ENCODE measurements at places on chromosomes 6 and 20.

- DNase-seq: no peak
Measured at GRCh38 chr6:12082368-12082767, 70.3 kb downstream of the HIVEP1 start.

GRCh38 chr6:121040831-121041230 lies 293.4 kb downstream of the TBC1D32 start:
- DNase-seq: no peak

- DNase-seq: no peak
Measured at GRCh38 chr6:136669299-136669699, 119.1 kb upstream of the MAP7 start.

DNA sequence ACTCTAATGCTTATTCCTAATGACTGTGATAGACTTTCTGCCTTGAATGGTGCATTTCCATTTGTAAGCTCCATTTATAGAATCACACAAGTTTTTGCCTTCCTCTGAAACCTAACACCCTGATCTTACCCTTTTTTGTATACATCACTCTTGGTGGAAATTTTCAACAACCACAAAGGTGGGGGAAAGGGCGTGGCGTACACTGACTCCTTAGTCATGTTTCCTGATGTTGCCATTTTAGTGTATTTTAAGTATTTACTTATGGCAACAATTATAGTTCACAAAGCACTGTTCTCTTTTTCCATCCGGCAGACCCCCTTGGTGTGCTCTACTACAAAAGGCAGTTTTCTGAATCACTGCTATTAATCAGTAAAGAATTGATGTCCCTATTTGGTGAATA lies 92.0 kb downstream of the ATXN1 start:
- peak; percentile 50 for DNase-seq

DNA sequence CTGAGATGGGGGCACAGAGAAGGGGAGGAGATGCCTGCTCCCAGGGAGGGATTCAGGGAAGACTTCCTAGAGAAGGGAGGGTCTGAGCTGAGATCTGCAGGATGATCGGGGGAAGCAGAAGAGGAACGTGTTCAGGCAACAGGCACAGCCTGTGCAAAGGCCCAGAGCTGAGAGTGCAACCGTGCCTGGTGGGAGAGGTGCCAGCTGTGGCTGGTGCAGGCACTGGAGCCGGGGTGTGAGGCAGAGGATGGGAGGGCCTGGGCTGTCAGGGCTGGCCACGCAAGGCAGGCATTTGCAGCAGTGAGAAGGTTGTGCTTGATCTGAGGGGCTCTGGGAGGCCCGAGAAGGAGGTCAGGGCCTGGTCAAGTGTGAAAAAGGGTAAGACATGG lies 27.7 kb downstream of the PTGIS start:
- no peak for DNase-seq

GRCh38 chr6:44800171-44800783 lies 412.8 kb downstream of the CDC5L start:
- DNase-seq: no peak

DNA sequence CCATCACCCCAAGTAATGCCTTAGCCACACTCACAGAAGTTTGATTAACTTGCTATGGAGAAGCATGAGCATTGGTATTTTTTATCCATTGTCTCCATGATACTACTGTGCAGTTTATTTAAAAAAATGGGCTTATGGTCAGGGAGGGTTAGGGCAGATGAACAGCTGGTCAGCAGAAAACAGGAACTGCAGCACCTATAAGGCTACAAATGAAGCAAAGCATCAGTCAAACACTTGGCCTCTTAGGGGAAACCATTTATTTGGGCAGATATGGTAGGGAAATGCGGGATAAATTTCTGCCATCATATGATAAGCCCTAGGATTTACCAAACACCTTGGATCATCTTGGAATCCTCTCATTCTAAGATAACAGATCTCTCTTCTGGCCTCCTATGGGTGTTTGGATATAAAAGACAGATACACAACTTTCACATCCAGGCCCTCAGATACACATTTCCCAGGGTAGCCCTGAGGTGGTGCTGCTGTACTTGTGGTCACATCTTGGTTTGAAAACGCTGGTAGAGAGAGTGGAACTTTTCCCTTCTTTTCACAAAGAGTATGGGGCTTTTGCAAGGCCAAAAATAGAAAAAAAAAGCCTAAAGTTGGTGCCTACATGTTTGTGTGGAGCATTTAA lies 42.8 kb upstream of the AHI1 start:
- no peak for DNase-seq

- no peak for DNase-seq
Measured at GRCh38 chr6:45555981-45556771, 178.4 kb upstream of the SUPT3H start.

GRCh38 chr6:142819603-142820337 lies 125.2 kb downstream of the HIVEP2 start:
- DNase-seq: peak; percentile 28

- DNase-seq: peak; percentile 2
Measured at GRCh38 chr6:5619249-5619648, 357.9 kb downstream of the FARS2 start.

GRCh38 chr6:3176562-3177355 lies 19.4 kb upstream of the TUBB2A start:
- DNase-seq: peak; percentile 31

DNA sequence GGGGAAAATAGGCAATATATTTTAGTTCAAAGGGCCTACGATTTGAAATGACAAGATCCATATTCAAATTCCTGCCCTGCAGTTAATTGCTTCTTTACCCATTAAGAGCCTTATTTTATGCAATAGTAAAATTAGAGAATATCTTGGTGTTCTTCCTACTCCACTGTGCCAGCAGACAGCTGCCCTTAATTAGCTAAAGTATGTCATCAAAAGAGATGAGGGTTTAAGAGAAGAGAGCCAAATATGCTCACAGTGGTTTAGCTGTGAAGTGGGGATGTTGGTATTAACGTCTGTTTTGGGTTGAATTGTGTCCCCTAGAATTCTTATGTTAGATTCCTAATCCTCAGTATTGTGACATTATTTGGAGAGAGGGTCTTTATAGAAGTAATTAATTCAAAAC lies 148.1 kb downstream of the MOXD1 start:
- DNase-seq: no peak

DNA sequence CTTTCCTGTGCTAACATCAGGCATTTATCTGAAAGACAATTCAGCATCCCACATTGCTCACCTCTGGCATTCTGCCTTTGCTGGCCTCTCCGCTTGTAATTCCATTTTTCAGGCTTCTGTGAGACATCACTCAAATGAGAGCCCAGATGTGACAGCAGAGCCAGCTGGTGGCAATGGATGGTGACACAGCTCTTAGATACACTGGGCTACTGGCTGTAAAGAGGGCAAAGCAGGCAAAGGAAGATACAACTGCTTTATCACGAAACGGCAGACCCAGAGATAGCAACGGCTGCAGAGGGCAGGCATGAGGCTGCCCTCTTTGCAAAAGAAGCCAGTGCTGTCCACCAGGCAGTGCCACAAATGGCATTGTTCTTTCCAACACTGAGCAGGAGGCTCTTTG lies 329.8 kb downstream of the KIF16B start:
- no peak for DNase-seq

DNA sequence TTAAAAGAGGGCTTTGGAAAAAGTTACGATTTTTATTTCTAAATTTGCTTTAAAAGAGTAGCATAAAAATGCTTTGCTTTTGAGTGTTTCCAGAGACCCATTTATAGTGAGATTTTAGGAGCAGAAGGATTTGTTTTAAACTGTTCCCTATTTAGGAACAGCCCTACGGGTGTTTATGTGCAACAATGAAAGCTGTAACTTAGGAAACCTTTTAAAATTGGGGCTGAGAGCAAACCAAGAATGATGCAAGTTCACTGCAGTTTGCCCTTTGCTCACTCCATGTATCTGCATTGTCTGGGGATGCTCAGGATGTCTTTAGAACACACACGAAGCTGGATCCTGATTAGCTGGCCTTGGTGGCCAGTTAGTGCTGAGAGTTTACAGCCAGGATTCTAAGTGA lies 40.9 kb downstream of the GHRH start:
- no peak for DNase-seq

DNA sequence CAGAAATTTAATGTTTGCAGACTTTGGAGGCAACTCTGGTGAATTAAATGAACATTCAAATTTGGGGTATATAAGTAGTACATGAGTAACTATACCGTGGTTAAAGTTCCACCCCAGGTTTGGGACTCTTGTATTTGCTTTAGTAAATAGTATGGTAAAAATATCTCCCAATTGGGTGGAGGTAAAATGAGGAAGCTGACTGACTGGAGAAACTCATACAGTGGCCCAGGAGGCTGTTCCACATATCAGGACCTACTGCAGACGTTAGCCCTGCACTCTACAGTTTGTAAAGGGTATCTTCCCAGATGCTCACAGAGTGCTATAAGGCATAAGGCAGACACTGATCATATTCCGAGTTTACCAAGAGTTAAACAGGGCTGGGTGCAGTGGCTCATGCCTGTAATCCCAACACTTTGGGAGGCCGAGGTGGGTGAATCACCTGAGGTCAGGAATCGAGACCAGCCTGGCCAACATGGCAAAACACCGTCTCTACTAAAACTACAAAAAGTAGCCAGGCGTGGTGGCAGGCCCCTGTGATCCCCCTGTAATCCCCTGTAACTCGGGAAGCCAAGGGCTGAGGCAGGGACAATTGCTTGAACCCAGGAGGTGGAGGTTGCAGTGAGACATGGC lies 53.7 kb downstream of the CPXM1 start:
- DNase-seq: no peak

DNA sequence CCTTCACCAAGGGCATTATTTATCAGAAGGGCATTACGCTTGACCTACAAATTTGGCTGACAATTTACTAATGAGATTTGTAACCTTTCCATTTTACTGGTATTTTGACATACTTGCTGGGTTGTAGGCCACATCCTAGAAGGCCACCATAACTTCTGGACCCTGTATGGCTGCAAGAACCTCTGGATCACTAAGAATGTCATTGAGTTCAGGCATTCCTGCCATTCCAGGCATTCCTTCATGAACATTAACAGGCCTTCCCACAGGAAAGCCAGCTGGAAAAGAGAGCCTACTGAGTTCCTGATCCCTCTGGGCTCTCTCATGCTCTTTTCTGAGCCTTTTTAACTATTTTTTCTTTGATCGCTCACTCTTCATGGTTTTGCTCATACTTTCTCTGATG lies 28.4 kb upstream of the SLC35A1 start:
- DNase-seq: no peak

DNA sequence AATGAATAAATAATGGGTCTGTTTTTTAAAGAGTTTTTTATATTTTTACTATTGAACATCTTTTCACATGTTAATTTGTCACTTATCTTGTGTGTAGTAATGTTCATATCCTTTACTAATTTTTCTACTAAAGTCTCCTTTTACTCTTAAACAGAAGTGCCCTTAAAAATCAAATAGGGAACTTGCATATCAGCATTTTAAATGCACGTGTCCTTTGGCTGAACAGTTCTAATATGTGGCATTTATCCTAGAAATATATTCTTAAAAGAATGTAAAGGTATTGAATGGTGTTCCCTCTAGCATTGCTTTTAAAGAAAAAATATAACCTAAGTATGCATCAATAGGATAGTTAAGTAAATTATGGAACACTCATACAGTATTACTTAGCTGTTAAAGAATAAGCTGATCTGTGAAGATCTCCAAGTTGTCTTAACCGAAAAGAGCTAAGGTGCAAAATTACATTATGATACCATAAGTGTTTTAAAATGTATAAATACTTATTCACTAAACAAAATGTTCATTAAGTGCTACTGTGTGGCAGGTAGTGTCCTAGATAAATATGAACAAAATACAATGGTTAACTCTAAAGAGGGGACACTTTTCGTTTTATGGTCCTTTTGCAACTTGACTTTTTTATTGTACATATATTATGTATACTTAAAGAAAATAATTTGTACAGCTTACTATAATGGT lies 631 bp upstream of the PGBD1 start:
- no peak for DNase-seq

DNA sequence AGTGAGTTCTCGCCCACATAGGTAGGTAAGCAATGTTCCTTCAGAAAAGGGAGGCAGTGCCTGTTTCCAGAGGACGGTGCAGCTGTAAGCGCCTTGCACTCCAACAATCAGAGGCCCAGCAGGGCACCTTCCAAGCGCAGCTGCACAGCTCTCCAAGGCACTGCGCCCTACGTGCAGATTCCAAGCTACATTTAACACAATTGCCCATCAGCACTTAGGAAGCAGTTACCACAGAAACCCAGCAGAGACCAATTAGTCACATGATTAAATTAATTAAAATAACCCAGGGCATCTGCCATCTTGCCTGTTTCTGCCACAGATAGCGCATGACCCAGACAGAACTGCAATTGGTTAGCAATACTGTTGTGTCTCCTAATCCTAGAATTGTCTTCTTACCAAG lies 65.5 kb downstream of the SOBP start:
- no peak for DNase-seq

- DNase-seq: no peak
Measured at GRCh38 chr6:137652961-137653705, 158.9 kb upstream of the OLIG3 start.

- no peak for DNase-seq
Measured at GRCh38 chr6:144897441-144897921, 612.3 kb downstream of the UTRN start.

DNA sequence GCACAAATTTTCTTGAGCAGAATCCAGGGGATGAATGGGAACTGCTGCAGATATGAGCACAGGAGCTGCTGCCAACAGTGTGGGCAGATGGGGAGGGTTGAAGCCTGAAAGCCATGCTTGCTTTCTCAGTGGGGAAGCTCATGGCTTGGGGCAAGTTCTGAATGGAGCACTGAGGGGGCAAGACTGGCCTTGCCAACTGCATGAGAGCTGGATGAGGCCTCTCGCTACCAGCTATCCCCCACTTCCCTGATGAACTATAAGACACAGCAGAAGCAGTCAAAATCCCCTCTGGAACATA lies 28.3 kb downstream of the TREM1 start:
- no peak for DNase-seq

DNA sequence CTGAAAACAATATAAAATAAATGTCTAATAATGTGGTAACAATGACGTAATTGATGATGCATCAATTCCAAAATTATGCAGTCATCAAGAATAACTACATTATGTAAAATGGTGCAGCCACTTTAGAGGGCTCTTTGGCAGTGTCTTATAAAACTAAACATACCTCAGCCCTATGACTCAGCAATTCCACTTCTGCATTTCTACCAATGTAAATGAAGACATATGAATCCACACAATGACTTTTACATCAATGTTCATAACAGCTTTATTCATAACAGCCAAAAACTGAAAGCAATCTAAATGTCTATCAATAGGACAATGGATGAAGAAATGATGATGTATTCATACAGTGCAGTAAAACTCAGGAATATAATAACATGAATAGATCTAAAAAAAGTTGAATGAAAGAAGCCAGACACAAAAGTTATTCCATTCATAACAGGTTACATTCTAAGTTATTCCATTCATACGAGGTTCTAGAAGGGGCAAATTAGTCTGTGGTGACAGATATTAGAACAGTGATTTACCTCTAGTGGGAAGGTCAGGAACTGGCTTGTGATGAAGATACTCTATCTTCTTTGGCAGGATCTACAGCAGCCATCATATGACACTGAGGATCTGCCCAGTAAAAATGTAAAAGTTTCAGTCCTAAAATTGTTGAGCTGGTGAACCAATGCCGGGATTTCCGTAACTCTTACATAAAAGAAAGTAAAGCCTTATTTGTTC lies 396.1 kb downstream of the PLCB1 start:
- DNase-seq: no peak

- no peak for DNase-seq
Measured at GRCh38 chr20:3521852-3522740, 51.3 kb downstream of the ATRN start.

All from stimulated activated CD8-positive, alpha-beta memory T cell treated with anti-CD3 and anti-CD28 coated beads, Interleukin-15, amount 100 ng/mL, for 4 hours (primary cell).